ENCODE measurements at places on chromosomes 4 and X.
A peak's percentile ranks its signal among the peaks of the same experiment; 100 is the strongest.

DNA sequence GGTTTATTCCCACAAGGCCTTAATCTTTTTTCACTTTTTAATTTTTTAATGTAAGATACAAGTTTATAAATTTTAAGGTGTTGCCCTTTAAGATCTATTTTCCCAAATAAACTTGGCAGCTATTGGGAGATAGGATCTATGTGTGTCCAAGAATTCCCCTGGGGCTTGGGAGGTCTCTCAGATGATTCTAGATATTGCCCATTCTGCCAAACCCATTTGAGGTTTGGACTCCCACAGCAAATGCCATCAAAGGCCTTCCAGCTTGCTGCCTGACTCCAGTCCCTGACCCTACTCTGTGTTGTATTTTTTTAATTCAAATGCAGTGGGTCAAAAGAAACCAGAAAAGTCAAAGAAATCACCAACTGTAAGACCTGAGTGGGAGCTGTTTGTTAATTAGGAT, 120.0 kb upstream of the CHRDL1 start:
- H3K27me3 ChIP-seq = no peaks in the 10 kb centered on the region
- no peaks in the 10 kb centered on the region for H3K36me3 ChIP-seq

GRCh38 chr4:107283587-107284559, 247.8 kb upstream of the DKK2 start:
- DNase-seq = no peak
- no peaks in the 10 kb centered on the region for H3K4me1 ChIP-seq
- H3K27ac ChIP-seq = no peak overlapping the region
- no peaks in the 10 kb centered on the region for H3K36me3 ChIP-seq
- no peaks in the 10 kb centered on the region for H3K27me3 ChIP-seq

- H3K27me3 ChIP-seq = no peaks in the 10 kb centered on the region
- H3K4me3 ChIP-seq = no peak overlapping the region
- H3K4me1 ChIP-seq = no peaks in the 10 kb centered on the region
Observed at GRCh38 chrX:2432298-2432863, 68.4 kb downstream of the DHRSX start.

GRCh38 chr4:95178938-95179337, 369.8 kb downstream of the UNC5C start:
- H3K4me3 ChIP-seq = no peak overlapping the region
- no peaks in the 10 kb centered on the region for H3K36me3 ChIP-seq
- DNase-seq = no peak
- H3K4me1 ChIP-seq = no peaks in the 10 kb centered on the region

DNA sequence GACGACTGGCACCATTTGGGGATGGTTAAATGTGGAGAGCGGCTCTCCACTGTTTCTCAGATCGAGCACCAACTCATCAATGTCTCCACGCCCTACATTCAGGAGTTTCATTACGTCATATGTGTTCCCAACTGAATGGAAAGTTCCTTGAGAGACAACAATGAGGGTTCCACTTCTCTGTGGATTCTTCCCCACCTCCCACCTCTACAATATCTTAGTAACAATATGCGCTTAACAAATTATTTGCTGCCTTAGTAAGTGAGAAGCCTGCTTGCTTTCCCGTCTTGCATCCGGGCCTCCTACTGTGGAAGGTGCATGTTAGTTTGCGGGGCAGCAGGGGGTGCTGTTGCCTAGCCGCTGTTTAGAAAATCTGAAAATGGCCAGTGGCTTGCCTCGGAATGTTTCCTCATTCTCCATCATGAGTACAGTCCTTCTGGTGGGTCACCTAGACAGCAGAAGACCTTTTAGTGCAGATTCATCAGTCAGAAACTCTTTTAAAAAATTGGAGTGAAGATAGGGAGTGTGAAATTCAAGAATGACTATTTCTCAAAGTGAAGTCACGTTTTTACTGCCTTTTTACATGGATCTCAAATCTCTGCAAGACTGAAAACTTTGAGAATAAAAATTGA, 55.7 kb downstream of the PHOX2B start:
- no peaks in the 10 kb centered on the region for H3K4me1 ChIP-seq
- no peak overlapping the region for H3K4me3 ChIP-seq
- DNase-seq = peak; percentile 62

- no peaks in the 10 kb centered on the region for H3K4me1 ChIP-seq
- peak within 1 kb of the TSS; percentile 23 for H3K4me3 ChIP-seq
- no peaks in the 10 kb centered on the region for H3K27me3 ChIP-seq
Observed at GRCh38 chr4:153759407-153760316, at the start of gene RNF175. Gene RNF175 (minus strand): TSS chr4:153760024. CDS start chr4:153759862, 162 bp downstream.

All from pancreas (tissue), 10 donors.